ENCODE measurements at places on chromosomes 5 and 9.

GRCh38 chr5:129461711-129462332 is 1.7 kb downstream of the ADAMTS19 start:
- peaks cover 55% of the 10 kb centered on the region for H3K27me3 ChIP-seq
- peaks cover 4% of the 10 kb centered on the region for H3K36me3 ChIP-seq

- DNase-seq: no peak
- peaks cover 21% of the 10 kb centered on the region for H3K36me3 ChIP-seq
- H3K27ac ChIP-seq: peak overlapping the region; percentile 89
- H3K27me3 ChIP-seq: no peaks in the 10 kb centered on the region
- H3K4me1 ChIP-seq: peaks cover 60% of the 10 kb centered on the region
Observed at GRCh38 chr5:112977440-112977861, 853 bp downstream of the DCP2 start.

- H3K27me3 ChIP-seq: peaks cover 34% of the 10 kb centered on the region
- no peak overlapping the region for H3K4me3 ChIP-seq
- peak overlapping the region; percentile 56 for H3K27ac ChIP-seq
- no peaks in the 10 kb centered on the region for H3K4me1 ChIP-seq
Observed at GRCh38 chr9:101510459-101510858, 23.2 kb upstream of the RNF20 start.

DNA sequence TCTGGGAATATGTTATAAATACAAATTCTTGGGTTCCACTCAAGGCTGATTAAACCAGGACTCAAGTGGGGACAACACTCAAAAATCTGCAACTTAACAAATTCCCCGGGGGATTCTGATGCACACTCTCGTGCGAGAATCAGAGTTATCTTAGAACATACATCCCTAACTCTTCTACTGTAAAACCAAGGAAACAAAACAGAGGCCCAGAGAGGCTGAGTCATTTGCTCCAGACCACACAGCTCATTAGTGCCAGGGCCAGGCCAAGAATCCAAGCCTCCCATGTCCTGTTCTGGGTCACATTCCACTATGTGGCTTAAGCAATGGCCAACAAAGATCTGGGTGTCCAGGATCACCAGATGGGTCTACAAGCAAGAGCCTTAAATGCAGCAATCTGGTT is 166.0 kb downstream of the ADAMTS12 start:
- no peaks in the 10 kb centered on the region for H3K4me1 ChIP-seq
- no peaks in the 10 kb centered on the region for H3K36me3 ChIP-seq
- peaks cover 4% of the 10 kb centered on the region for H3K27me3 ChIP-seq

DNA sequence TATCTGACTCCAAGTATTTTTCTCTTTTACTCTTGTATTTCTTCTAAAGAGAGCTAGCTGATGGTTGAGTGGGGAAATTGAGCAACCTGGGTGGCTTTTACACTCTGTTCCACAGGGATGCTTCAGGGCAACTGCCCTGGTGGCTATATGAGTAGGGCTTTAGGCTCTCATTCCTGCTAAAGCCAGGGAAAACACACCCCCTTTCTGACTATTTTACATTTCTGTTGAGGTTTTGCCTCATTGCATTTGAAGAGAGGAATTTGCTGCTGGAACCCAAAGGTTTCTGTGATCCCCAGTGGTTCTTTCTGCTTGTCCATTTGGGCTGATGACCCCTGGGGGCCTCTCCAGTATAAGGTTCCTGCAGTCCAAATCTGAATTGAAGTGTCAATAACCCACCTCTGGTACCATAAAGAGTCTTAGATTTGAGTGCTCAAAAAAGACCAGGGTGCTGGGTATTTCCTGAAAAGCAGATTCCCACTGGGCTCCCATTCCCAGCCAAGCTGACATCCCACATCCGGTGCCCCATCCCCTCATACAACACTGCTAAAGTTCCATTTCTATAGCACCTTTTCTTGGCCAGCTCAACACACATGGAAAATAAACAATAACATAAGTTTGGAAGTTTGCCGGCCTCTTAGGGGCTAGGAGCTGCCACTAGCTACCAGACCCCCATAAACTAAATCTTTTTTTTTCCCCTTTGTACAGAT is 59.5 kb downstream of the PAPPA start:
- H3K27me3 ChIP-seq: no peaks in the 10 kb centered on the region
- no peaks in the 10 kb centered on the region for H3K4me1 ChIP-seq
- H3K36me3 ChIP-seq: no peaks in the 10 kb centered on the region
- H3K4me3 ChIP-seq: no peak overlapping the region
- no peak for DNase-seq

DNA sequence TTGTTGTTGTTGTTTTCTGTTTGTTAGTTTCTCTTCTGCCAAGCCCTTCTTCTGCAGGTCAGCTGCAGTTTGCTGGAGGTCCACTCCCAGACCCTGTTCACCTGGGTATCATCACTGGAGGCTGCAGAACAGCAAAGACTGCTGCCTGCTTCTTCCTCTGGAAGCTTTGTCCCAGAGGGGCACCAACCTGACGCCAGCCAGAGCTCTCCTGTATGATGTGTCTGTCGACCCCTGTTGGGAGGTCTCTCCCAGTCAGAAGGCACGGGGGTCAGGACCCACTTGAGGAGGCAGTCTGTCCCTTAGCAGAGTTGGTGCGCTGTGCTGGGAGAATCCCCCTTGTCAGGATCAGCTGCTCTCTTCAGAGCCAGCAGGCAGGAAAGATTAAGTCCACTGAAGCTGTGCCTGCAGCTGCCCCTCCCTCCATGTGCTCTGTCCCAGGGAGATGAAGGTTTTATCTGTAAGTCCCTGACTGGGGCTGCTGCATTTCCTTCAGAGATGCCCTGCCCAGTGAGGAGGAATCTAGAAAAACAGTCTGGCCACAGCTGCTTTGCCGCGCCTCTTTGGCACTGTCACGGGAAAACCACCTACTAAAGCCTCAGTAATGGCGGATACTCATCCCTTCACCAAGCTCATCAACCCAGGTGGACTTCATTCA is 299.2 kb downstream of the EDIL3 start:
- DNase-seq: no peak
- H3K36me3 ChIP-seq: no peaks in the 10 kb centered on the region
- no peak overlapping the region for H3K27ac ChIP-seq

- H3K4me1 ChIP-seq: no peaks in the 10 kb centered on the region
- H3K27me3 ChIP-seq: peaks cover 7% of the 10 kb centered on the region
Observed at GRCh38 chr9:26779062-26779461, 113.5 kb downstream of the CAAP1 start.

DNA sequence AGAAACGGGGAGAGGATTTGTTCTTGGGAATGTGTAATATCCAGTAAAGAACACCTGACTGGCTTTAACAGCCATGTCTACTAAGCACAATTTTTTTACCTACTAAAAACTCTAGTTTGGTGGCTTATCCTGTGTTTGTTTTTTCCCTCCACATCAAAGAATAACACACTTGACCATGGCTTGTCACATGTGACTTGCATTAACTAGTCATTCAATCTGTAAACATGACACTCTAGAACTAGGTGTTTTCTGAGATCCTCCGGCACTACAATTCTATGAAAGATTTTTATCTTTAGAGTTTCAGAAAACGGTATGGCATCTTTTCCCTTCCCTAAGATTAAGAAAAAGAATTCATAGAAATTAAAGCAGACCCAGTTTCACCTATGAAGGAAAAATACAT is 103.7 kb downstream of the CEMIP2 start:
- no peaks in the 10 kb centered on the region for H3K27me3 ChIP-seq
- no peaks in the 10 kb centered on the region for H3K36me3 ChIP-seq
- DNase-seq: no peak
- H3K4me1 ChIP-seq: no peaks in the 10 kb centered on the region
- no peak overlapping the region for H3K27ac ChIP-seq
- no peak overlapping the region for H3K4me3 ChIP-seq

DNA sequence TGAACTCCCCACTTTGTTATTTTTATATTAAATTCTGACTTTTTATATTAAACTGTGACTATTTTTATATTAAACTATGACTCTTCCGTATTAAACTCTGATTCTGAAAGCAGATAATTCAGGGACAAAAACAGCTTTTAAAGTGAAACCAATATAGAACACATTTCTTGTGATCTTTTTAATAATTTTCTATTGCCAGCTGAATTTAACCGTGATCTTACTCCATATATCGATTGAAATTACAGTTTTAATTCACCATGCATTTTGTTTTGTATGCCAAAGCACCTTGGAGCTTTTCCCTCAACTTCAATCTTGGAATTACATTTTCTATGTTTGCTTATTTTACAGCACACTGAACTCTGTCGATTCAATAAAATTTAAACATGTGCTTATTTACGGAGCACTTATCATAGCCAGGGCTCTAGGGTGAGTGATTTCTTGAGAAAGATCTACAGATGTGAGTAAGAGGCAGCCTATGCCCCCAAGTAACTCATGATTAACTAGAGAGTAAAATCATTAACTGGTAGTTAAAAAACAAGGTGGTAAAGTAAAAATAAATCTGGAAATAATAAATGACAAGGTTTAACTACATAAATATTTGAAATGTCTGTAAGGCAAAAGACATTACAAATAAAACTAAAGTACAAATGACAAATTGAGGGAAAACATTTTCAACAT is 72.9 kb upstream of the ALDH1B1 start:
- H3K36me3 ChIP-seq: no peaks in the 10 kb centered on the region
- no peaks in the 10 kb centered on the region for H3K27me3 ChIP-seq
- DNase-seq: no peak
- H3K4me3 ChIP-seq: no peak overlapping the region
- H3K4me1 ChIP-seq: no peaks in the 10 kb centered on the region

Measured in activated T-cell treated with anti-CD3 and anti-CD28 coated beads, Interleukin-2, amount 50 U/mL, for 72 hours (primary cell).